Airway epithelial cell (primary cell): ENCODE measurements at places on chromosomes 16 and 17. TPM values are rescaled to one million over a fixed set of nuclear protein-coding genes. Genes with fewer than 3 reads are reported as not detected.

The XAF1 gene
- total RNA-seq, result 0.21 TPM in 1 of 2 replicates, not detected in the other

The MYBBP1A gene
- total RNA-seq, result 83.9 and 100 TPM in 2 replicates

The TSPAN10 gene
- 0.63 and 0.74 TPM in 2 replicates for total RNA-seq

The CHCT1 gene
- not detected in 2 replicates for total RNA-seq

The NRN1L gene
- 0.60 TPM in 1 of 2 replicates, not detected in the other for total RNA-seq

The PAFAH1B1 gene
- 47.6 and 58.5 TPM in 2 replicates for total RNA-seq

The USP31 gene
- total RNA-seq, result 8.6 and 10.3 TPM in 2 replicates

The DNAI2 gene
- not detected in 2 replicates for total RNA-seq

The HOXB6 gene
- total RNA-seq, result 0.71 and 0.93 TPM in 2 replicates

The ESRP2 gene
- 55.9 and 76.4 TPM in 2 replicates for total RNA-seq

The FOXJ1 gene
- total RNA-seq, result not detected in 2 replicates
